ENCODE measurements at places on chromosomes 2 and 18. TPM values are rescaled to one million over a fixed set of nuclear protein-coding genes. Genes with fewer than 3 reads are reported as not detected.

GRCh38 chr2:156470975-156471583 lies 34.9 kb downstream of the GPD2 start:
- no peak for DNase-seq
- no peak overlapping the region for H3K27ac ChIP-seq
- H3K36me3 ChIP-seq, result no peaks in the 10 kb centered on the region
- H3K4me1 ChIP-seq, result no peaks in the 10 kb centered on the region
- H3K4me3 ChIP-seq, result no peak overlapping the region

DNA sequence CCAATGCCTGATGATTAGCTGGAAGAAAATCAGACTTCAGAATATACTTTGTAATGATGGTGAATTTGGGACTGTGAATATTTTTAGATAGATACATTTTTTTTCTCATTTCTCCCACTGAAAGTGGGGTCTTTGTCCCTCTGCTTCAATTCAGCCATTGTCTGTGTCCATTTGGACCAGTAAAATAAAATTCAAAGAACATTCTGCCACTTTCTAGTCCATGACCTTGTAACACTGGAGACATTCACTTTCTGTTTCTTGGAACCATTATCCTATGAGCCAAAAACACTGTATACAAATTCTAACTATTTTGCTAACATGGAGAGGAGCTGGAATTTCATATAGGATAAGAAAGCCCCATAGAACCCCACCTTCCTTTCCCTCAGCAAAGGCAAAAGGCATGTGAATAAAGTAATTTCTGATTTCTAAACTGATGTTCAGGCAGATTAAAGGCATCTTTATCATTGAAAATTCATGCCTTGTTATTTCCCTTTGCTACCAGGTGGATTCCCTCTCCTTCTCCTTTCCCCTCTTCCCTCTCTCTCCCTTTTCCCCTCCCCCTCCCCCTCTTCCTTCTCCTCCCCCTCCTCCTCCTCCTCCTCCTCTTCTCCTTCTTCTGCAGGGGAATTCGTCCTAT lies 2010.4 kb upstream of the LRRTM1 start:
- no peak overlapping the region for H3K4me3 ChIP-seq
- H3K36me3 ChIP-seq, result no peaks in the 10 kb centered on the region
- no peak for DNase-seq
- no peak overlapping the region for H3K27ac ChIP-seq
- H3K4me1 ChIP-seq, result no peaks in the 10 kb centered on the region

DNA sequence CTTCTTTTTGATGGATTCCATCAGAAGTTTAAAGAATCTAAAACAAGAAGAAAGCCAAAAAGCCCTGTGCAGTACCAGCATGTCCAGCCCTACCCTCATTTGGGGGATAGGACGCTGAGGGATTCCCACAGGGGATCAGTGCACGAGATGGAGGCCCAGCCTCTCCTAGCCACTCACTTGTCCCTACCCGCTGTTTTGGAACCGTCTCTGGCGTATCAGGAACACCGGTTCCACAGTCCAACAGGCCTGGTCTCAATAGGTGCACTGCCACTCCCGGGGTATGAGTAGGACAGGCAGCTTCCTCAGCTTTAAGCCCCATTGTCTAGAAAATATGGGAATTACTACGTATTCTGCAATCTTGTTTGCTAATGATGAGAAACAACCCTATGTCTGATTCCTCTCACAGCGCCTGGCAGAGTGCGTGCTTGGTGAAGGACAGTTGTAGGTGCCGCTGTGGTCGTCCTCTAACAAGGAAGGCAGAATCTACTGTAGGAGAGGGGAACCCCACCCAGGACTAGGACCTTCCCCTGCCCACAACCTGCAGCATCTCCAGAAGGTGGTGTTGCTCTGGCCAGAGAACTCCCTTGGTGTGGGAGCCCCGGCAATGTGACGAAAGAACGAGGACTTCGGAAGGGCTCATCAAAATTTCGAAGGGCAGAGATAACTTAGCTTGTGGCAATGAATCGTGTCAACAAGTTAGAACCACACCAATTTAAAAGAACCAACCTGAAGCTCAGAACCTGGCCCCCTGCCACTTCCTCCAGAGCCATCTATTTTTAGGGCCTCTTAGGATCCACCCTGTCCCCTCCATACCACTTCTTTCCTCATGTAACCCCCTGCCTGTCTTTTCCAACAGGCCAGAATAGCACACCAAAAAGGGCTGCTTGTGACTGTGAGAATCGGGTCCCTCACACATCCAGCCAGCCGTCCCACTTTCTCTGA lies 71.7 kb downstream of the POLR1A start:
- H3K27ac ChIP-seq, result peak overlapping the region; percentile 77
- peaks cover 25% of the 10 kb centered on the region for H3K4me1 ChIP-seq
- no peak overlapping the region for H3K4me3 ChIP-seq

GRCh38 chr2:135821190-135821589 lies 15.8 kb downstream of the LCT start:
- H3K4me3 ChIP-seq, result no peak overlapping the region
- H3K36me3 ChIP-seq, result no peaks in the 10 kb centered on the region
- DNase-seq, result no peak
- no peaks in the 10 kb centered on the region for H3K27me3 ChIP-seq
- no peaks in the 10 kb centered on the region for H3K4me1 ChIP-seq

GRCh38 chr2:200847269-200847668 lies 17.2 kb downstream of the CLK1 start:
- DNase-seq, result no peak
- no peaks in the 10 kb centered on the region for H3K27me3 ChIP-seq
- no peaks in the 10 kb centered on the region for H3K4me1 ChIP-seq
- H3K27ac ChIP-seq, result no peak overlapping the region
- H3K36me3 ChIP-seq, result peaks cover 14% of the 10 kb centered on the region

- DNase-seq, result no peak
- no peak overlapping the region for H3K27ac ChIP-seq
- no peaks in the 10 kb centered on the region for H3K27me3 ChIP-seq
- no peak overlapping the region for H3K4me3 ChIP-seq
- H3K36me3 ChIP-seq, result peaks cover 15% of the 10 kb centered on the region
- peaks cover 5% of the 10 kb centered on the region for H3K4me1 ChIP-seq
Measured at GRCh38 chr2:190677255-190677654, 28.4 kb downstream of the NAB1 start.

- peak; percentile 70 for DNase-seq
- H3K36me3 ChIP-seq, result no peaks in the 10 kb centered on the region
- H3K27ac ChIP-seq, result no peak overlapping the region
- no peaks in the 10 kb centered on the region for H3K4me1 ChIP-seq
- no peaks in the 10 kb centered on the region for H3K27me3 ChIP-seq
- H3K4me3 ChIP-seq, result no peak overlapping the region
Measured at GRCh38 chr18:2104620-2105462, 466.5 kb downstream of the METTL4 start.

GRCh38 chr2:64212801-64213321 lies 68.6 kb upstream of the PELI1 start:
- H3K4me1 ChIP-seq, result peaks cover 6% of the 10 kb centered on the region
- no peaks in the 10 kb centered on the region for H3K36me3 ChIP-seq
- H3K4me3 ChIP-seq, result no peak overlapping the region
- DNase-seq, result no peak
- no peaks in the 10 kb centered on the region for H3K27me3 ChIP-seq

The SLC23A3 gene
- total RNA-seq, result 2.2 TPM
